ENCODE measurements at places on chromosomes 6 and 20. TPM values are rescaled to one million over a fixed set of nuclear protein-coding genes. Genes with fewer than 3 reads are reported as not detected.

DNA sequence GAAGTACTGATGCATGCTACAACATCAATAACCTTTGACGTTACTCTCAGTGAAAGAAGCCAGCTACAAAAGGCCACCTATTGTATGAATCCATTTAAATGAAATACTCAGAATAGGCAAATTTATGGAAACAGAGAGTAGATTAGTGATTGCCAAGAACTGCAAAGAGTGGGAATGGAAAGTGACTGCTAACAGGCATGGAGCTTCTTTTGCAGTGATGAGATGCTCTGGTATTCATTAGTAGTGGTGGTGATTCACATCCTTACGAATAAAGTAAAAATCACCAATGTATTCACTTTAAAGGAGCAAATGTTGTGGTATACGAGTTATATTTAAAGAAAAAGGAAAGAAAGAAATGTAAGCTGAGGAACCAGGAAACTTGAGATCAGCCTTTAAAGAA is 126.8 kb upstream of the SAMD5 start:
- no peak for DNase-seq

The SLC17A3 gene
- not detected for total RNA-seq

DNA sequence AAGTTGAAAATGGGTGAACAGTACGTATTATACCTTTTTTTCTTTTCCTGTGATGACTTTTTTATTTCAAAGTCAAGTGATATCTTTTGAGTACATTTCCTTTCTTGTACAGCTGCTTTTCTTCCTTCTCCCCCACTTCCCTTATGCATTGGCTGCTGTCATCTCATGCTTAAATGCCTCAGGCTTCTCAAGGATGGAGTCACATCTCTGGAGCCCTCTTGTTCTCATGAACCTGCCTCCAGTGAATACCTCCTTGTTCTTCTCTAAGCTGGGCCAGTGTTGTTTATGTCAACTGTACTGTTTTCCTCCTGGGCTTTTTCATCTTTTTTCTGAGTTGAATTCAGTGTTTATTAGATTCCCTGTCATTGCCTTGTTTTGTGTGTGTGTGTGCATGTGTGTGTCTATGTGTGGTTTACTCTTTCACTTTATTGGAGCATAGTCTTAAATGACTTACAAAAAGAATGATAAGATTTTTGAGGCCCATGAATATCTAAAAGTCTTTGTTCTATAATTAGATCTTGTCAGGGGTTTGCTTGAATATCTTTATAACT is 23.6 kb downstream of the STXBP5 start:
- DNase-seq, result no peak

The DSP gene
- total RNA-seq, result 33.9 TPM

DNA sequence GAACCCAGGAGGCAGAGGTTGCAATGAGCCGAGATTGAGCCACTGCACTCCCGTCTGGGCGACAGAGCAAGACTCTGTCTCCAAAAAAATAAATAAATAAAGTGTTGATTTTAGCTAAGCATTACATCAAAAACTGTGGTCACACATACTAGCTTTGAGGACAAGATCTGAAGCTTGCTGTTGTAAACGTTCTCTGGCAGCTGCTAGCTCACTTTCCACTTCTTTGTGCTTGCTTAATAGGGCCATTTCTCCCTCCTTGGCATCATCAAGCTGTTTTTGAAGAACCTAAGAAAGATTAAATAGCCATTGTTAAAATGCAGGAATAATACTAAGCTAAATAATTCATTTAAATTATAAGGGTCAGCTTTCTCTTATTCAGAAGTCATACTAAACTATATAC is 55.7 kb downstream of the FAM184A start:
- no peak for DNase-seq

- no peak for DNase-seq
Observed at GRCh38 chr20:31859266-31859997, 10.9 kb downstream of the DUSP15 start.

The MEP1A gene
- total RNA-seq, result not detected

DNA sequence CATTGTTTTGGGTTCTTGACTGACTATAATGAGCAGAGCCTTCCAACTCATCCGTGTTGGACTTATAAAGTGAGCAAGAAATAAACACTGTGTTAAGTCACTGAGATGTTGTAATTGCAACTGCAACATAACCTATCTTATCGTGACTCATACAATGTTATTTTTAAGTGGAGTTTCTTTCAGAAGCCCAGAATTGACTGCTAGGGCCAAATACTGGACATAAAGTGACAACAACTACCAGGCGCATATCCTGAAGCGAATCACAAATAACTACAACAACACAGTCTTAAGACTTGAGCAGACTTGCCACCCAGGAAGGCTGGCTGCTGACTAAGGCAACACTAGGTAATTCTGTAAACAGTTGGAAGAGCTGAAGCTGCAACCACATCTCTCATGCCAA is 326.6 kb downstream of the COL12A1 start:
- no peak for DNase-seq

The RARS2 gene
- 35.6 TPM for total RNA-seq

The MTFR2 gene
- total RNA-seq, result 2.6 TPM

The TMEM200A gene
- 4.2 TPM for total RNA-seq

The BFSP1 gene
- 3.1 TPM for total RNA-seq

The SAPCD1 gene
- 1.8 TPM for total RNA-seq

DNA sequence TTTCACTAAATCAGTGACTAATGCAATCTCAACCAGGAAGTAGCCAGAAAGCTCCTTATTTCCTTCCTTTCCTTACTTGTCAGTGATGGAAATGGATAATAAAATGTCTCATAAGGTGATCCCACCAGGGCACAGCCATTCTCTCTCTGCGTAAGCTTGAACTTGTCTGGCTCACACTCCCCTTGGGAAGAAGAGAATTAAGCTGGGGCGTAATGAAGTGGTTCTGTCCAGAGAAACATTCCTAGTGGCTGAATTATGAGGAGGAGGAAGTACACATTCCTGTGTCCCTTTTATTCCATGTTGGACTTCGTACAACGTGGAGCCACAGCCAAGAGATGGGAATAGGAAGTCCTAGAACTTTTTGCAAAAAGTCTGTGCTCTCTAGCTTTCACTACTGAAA is 93.7 kb downstream of the MTHFD1L start:
- no peak for DNase-seq

Data from H7 (cell line).